ENCODE measurements at places on chromosomes 3 and 15.

DNA sequence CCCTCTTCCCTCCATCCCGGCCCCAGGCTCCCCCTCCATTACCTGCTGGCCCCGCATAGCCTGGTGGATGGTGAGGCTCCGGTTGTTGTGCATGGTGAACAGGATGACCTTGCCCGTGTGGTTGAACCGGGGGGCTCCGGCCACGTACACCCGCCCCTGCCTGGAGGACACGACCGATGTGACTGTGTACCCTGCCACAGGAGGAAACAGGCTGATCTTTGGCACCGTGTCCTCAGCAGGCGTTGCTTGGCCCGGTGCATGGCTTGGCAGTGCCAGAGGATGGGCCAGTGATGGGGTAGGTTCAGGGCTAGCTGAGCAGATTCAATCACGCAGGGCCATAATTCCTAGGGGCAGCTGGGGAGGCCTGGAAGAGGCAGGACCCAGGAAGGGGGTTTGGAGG, 58.1 kb downstream of the FEM1B start:
- no peak for DNase-seq

DNA sequence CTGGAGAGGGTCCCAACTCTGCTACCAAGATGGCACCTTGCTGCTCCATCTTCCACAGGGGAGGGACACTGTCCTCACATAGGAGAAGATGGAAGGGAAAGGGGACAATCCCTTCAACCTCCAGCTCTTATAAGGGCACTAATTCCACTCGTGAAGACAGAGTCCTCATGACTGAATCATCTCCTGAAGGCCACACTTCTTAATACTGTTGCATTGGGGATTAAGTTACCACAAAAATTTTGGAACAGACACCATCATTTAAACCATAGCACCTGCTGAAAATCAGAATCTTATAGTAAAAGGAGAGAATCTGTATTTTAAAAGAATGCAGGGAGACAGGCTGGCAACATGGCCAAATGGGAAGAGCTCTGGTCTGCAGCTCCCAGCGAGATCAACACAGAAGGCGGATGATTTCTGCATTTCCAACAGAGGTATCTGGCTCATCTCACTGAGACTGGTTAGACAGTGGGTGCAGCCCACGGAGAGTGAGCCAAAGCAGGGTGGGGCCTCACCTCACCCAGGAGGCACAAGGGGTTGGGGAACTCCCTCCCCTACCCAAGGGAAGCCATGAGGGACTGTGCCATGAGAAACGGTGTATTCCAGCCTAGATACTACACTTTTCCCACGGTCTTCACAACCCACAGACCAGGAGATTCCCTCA, 69.4 kb upstream of the LIPC start:
- no peak for DNase-seq

DNA sequence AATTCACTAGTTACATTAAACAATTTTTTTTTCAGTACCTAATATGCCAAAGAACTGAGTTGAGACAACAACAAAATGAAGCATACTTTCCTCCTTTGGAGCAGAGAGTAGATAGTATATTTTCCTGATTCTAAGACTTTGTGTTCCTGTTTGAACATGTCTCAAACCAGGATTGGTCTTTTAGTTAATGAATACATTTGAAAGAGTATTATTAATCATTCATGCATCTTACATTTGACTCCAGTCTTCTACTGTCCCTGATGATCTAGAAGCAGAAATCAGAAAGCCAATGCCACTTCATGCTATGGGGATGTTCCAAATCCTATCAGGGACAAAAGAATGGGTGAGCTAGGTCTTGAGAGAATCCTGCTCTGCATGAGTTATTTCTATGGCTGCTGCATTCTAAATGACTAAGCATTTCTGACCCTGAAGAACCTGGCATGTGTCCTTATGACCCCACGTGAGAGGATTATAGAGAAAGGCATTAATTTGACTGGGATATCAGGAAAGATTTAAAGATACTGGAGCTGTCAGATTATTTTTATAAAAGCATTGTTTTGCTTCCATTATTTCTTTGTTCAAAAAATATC, 32.9 kb upstream of the MBNL1 start:
- DNase-seq, result no peak

GRCh38 chr3:79729096-79729495, 38.7 kb downstream of the ROBO1 start:
- DNase-seq, result no peak

- DNase-seq, result no peak
Measured at GRCh38 chr3:126925411-126926171, 57.3 kb upstream of the PLXNA1 start.

DNA sequence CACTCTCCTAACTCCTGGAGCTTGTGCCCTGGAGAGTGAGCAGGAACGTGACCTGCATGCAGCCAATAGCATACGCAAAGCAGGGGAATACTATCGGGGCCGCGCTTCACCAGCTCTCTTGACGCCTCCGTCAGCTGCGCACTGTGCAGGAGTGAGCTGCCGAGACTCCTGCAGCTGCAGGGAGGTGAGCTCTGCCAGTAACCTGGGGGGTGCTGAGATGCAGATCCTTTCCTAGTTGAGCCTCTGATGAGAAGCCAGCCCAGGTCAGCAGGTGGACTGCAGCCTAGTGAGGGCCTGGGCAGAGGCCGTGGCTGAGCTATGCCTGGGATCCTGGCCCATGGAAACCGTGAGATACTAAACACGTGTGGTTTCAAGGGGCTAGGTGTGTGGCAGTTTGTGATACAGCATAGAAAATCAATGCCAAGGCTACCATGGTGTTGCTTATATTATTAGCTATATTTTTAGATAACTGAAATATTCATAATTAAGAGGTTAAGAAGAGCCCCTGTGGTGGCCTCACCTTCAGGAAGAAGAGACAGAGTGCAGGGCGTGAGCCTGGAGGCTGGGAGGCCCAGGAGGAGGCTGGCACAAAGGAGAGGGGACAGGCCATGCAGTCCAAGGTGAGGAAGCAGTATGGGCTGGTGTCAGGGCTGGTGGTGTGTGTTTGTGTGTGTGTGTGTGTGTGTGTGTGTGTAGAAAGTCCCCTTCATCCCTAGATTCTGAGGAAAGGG, 5.9 kb upstream of the DNAJB8 start:
- DNase-seq, result no peak
